ENCODE measurements at places on chromosomes 3 and 15. TPM values are rescaled to one million over a fixed set of nuclear protein-coding genes. Genes with fewer than 3 reads are reported as not detected.

The GABRR3 gene
- total RNA-seq = not detected

The PLIN1 gene
- total RNA-seq = not detected

The PGBD4 gene
- 1.8 TPM for total RNA-seq

The VEPH1 gene
- 24.0 TPM for total RNA-seq
